ENCODE measurements at places on chromosomes 4 and X.

- DNase-seq, result no peak
Measured at GRCh38 chrX:129654652-129655546, at the start of gene APLN. Gene APLN (minus strand): TSS chrX:129654956. CDS start chrX:129654630, 326 bp downstream.

DNA sequence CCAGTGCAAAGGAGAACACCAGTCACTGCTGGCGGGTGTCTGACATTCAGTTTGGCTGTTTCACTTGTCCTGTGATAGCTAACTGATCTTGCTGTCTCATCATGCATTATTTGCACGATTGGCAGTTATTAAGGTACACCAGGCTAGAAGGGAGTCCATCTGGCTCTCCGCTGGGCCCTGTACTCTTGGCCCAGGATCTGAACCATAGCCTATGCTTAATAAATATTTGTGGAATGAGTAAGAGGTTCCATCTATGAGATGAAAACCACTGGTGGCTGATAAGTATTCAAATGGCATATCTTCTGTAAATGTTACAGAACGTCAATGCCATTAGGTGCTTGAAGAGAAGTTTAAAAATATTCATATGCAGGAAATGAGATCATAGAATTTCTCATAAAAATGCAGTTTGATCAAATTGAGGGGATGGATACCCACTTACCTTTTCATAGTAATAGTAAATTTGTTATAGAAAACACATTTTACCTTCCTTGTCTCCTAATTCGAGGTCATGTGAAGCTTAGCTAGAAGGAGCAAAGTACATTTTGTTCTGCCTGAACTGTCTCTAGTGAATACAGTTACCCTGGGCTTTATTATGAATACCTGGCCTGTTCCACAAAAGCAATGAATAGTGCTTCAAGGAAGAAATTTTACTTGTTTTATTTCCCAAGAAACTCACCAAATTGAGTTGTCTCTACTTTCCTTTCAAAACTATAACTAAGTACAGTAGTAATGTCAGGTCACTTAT is 213.5 kb downstream of the CBR4 start:
- DNase-seq, result no peak

DNA sequence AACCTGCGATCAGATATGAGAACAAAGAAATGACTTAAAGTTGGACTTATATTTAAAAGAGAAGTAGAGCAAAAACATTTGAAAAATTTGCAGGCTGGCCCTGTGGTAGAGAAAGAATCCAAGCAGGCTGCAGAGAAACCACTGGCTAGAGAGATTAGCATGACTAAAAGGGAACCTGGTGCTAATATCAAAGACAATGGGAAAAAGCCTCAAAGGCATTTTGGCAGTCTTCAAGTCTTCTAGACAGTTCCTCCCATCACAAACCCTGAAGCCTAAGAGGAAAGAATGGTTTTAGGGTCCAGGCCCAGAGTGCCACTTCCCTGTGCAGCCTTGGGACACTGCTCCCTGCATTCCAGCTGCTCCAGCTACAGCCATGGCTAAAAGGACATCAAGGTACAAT is 33.4 kb downstream of the KCTD8 start:
- DNase-seq, result no peak

DNA sequence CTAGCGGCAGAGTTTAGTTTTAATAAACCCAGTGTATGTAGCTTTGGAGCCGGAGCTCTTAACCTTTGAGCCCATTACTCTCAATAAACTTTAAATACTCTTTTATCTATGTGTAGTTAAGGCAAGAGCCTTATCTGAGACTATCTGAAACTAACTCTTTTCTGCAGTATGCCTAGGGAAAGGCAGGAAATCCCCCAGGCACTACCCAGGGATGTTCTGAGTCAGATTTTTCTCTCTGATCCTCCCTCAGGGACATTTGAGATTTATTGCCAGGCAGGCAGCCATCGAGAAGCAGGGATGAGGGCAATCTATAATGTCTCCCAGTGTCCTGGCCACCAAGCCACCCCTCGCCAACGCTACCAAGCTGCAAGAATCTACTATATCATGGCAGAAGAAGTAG is 39.1 kb downstream of the HEPH start:
- DNase-seq, result no peak

DNA sequence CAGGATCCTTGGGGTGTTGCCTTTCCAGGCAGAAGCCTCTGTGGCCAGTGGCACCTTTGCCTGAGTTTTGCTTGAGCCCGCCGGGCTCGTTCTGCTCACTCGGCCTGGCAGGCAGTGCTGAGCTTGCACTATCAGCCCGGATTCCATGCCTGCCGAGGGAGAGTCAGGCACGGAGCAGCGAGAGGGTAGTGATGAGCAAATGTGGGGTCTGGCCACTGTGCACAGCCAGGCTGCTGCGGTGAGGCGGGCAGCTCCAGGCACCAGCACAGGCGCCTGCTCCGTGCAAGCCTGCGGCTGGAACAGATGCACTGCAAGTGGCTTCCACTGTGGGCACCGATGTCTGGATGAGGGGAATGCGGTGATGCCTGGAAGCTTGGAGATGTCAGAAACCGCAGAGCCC is 619.2 kb downstream of the RAPGEF2 start:
- no peak for DNase-seq

DNA sequence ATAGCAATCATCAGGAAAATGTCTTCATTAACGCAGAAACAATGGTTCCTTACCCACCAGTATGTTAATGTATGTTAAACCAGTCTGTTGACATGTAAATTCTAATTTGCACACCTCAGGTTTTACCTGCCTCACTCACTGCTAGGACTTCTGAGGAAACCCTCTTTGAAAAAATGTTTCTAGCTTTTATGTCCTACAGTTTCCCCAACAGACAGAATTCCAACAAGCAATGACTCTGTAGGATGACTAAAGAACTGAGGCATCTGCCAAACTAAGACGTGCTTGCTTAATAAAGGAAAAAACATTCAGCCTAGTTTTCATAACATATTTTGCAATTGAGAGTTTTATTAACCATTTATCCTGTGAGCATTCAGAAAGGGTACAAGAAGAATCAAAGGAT is 20.6 kb upstream of the SOX3 start:
- DNase-seq, result no peak

DNA sequence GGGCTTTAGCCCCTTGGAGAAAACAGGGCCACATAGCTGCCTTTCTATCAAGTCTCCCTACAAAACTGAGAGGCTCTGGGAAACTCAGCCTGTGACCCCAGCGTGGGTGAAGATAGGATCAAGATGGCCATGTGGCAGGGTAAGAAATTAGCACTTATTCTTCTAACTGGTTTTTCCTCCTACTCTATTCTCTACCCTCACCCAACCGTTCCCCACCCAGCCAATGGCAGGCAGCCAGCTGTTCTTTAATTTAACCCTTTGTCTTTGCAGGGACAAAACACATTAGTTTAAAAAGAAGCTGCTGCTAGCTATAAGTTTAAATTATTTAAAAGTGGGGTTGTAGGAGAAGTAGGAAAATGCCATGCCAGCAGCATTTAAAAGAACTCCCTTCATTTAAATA is 2.8 kb downstream of the CLCN5 start:
- DNase-seq, result no peak

DNA sequence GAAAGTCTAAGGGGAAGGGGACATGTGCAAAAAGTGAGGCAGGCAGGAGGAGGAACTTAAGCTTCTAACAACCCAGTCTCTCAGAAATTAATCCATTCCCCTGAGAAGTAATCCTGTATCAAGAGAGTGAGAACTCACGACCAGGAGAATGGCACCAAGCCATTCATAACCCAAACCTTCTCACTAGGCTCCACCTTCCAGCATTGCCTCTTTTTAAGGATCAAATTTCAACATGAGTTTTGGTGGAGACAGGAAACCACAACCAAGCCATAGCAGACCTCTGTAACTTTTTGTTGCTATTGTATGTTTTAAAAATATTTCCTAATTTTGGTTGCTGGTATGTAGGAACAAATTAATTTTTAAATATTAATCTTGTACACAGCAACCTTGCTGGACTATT is 32.8 kb downstream of the PASD1 start:
- no peak for DNase-seq

GRCh38 chr4:38859501-38859900 is 2.9 kb upstream of the TLR6 start:
- no peak for DNase-seq

- DNase-seq, result no peak
Measured at GRCh38 chr4:53267026-53267425, 98.8 kb downstream of the SCFD2 start.

DNA sequence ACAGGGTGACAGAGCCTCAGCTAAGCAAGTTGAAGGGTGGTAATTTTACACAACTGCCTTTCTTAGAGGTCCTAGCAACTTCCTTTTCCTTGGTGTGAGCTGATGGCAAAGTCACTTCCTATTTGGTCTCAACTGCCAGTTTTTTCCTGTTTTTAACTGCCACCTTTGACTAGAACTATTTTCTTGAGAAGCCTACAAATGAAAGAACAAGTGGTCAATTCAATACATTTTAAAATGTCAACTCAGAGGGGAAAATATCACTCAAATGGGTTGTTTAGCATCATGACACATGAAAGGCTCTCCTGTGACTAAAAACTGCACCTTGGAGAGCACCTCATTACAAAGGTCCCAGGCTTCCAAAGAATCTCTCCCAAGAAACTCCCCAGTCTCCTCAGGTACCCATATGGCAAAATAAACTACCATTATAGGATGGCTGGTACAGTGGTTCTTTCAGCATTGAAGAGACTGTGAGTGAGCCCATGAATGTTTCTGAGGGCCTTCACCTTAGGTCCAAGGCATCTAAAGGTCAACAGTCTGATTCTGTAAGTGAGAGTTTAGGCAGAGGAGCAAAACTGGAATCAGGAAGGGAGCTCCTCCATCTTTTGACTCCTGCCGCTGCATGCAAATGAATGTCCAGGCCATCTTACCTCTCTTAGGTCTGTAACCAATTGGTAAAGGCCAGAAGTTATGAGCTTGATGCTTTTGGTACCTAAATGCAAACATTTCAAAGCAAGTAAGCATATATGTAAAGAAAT is 5.5 kb upstream of the STK26 start:
- no peak for DNase-seq

GRCh38 chr4:106530821-106531220 is 162.2 kb upstream of the GIMD1 start:
- no peak for DNase-seq

GRCh38 chrX:29530501-29530900 is 684.9 kb upstream of the MAGEB2 start:
- no peak for DNase-seq

DNA sequence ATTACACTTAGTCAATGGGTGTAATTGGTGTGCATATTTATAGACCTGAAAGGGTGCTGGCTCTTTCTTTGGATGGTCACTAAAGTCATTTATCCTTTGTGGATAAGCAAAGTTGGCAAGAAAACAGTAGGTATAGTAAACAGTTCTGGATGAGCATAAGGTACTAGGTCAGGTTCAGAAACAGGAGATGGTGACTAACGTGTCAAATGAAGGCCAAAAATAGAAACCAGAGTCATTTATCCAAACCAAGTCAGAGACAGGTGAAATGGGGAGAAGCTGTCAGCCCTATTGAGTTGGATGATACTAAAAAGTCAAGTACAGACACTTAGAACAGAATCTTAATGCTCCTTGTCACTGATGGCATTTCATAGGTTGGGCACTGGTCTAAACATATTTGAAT is 313.1 kb downstream of the KLHL13 start:
- no peak for DNase-seq

- DNase-seq, result no peak
Measured at GRCh38 chr4:46441136-46441859, 51.4 kb upstream of the GABRA2 start.

DNA sequence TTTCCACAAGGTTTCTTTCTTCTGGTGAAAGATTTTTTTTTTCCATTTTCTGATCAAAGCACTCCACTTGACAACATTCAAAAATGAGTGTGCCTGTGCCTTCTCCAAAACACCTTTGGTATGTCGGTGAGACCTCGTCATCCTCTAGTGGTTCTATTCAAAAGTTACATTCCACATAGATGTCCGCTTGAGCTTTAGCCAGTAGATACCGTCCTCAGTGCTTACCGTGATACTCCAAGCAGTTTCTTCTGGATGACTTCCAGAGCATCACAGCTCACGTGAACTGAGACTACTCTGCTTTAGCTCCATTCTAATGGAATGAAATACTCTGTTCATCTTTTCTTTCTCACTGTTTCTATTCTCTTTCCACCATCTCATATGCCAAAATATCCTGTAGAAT is 38.2 kb upstream of the VEGFC start:
- DNase-seq, result no peak

DNA sequence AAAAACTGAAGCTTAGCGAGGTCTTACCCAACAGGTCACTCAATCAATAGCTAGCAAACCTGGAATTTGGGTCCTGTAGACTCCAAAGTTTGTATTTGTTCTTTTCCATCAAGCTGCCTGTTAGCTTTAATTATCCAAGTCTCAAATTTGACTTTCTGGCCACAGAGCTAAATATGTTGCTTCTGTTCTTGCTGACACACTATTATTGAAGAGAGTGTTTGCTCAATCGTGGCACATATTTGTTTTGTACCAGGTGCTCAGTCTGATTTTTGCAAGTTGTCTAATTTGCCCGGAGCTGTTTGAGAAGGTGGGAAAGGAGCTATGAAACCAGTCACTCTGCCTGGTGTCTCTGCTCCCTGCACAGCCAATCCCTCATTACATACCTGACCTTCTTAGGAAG is 41.7 kb upstream of the FRMD7 start:
- DNase-seq, result no peak

DNA sequence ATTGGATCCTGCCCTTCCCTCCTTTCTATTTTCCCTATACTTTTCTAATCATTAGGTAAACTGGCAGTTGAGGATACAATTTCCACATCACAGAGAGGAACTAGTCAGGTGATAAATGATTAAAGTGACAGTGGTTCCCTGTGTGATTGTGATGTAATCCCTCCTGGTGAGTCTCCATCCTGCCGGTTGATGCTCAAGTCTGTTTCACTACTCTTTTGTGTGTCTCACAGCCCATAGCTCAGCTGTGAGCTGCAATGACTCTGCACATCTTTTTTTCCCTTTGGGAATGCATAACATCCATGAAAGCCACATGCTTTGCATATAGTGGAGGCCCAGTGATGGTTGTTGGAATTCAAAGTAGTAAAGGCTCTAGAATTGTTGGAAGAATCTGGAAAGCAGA is 60.4 kb downstream of the CCNI start:
- DNase-seq, result no peak

DNA sequence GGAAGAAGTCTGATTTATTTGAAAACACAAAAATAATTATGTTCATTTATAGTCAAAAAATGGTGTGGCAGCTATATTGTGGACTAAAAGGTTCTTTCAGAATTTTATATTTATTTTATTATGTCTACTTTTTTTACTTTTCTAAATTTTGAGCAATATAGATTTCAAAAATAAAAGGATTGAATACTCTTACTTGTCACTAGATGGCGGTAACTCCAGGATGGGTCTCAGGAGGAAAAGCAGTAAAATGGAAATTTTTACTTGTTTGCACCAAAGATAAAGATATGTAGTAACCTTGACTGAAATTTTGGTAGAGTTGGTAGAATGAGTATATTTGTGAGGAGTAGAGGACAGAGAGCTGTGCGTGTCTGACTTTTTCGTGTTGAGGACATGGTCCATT is 14.5 kb upstream of the DACH2 start:
- DNase-seq, result no peak

GRCh38 chr4:141636082-141636770 is at the start of gene IL15:
Gene IL15 (plus strand): TSS chr4:141636583. CDS start chr4:141719465, 82,882 bp downstream.
- peak; percentile 51 for DNase-seq

Data from activated gamma-delta T cell treated with anti-CD3 and anti-CD28 coated beads, Interleukin-2, amount 50 U/mL, for 16 hours (primary cell).